Naive B cell (primary cell): ENCODE measurements at places on chromosomes 16 and 17.

- no peak for DNase-seq
Measured at GRCh38 chr16:84232969-84233368, 6.8 kb downstream of the KCNG4 start.

DNA sequence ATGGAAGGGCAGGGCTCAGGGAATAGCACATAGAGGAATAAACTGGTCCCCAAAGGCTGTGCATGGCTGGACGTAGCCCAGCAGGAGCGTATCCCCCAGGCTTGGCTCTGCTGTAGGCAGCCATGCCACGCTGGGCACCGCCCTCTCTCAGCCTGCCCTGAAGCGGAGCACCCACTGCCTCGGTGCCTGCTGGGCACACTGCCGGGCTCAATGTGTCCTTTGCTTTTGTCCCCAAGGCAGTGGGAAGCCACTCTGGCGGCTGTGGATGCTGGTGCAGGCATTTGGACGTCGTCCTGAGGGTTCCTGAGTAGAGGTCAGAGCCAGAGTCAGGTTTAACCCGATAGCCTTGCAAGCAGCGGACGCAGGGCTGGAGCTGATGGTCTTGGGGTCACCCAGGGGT is 141.0 kb downstream of the ENGASE start:
- DNase-seq: no peak

DNA sequence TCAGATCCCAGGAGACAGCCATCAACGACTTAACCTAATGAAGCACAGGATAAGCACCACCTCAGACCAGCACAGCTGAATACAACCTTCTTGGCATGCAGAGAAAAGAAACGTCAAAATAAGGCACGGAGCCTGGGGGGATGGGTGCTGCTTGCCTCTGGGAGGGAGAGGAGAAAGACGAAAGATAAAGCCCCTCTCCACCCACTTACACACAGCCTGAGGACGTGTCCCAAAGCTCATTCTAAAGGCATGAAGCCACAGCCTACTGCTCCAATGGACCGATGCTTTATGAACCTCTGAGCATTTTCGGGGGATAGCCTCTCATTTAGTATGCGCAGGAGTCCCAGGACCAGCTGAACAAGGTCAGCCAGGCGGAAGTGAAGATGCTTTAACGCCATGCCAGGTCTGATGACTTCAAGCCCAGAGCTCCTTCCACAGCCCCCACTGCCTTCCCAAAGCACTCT is 31.1 kb downstream of the ST3GAL2 start:
- no peak for DNase-seq

DNA sequence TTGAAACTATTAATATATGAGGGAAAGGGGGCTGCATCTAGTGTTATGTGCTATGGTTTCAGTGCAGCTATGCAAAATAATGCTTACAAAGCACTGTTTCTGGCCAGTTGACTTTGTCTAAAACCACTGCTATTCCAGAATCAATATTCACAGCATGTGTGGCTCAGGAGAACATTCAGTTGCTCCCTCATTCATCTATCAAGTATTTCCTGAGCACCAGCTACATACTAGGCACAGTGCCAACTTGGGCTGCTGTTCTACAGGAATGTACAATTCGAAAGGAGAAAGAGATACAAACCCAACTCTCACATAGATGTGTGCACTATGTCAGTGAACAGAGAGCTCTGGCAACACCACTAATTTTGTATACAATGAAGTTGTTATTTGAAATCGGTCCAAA is 183.0 kb downstream of the PHKB start:
- DNase-seq: no peak

- DNase-seq: no peak
Measured at GRCh38 chr17:18963126-18964017, 11.4 kb downstream of the SLC5A10 start.

DNA sequence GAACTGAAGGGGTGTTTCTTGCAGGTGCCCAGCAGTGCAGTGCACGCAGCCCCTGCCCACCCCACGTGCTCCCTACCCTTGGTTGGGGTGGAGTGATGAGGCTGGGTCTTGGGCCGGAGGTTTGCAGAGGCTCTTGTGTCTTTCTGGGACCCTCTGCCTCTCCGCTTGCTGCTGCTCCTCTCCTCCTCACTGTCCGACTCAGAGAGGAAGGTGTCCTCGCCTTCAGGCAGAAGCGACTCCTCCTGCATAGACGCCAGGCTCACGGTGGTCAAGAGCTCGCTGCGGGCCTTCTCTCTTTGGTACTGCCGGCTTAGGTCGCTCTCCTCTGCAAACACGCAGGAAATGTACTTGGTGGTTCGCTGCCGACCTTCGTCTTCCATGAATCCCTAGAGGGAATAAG is 42.9 kb downstream of the GTF3C1 start:
- DNase-seq: no peak

- no peak for DNase-seq
Measured at GRCh38 chr16:13997526-13997925, 73.6 kb upstream of the MRTFB start.

DNA sequence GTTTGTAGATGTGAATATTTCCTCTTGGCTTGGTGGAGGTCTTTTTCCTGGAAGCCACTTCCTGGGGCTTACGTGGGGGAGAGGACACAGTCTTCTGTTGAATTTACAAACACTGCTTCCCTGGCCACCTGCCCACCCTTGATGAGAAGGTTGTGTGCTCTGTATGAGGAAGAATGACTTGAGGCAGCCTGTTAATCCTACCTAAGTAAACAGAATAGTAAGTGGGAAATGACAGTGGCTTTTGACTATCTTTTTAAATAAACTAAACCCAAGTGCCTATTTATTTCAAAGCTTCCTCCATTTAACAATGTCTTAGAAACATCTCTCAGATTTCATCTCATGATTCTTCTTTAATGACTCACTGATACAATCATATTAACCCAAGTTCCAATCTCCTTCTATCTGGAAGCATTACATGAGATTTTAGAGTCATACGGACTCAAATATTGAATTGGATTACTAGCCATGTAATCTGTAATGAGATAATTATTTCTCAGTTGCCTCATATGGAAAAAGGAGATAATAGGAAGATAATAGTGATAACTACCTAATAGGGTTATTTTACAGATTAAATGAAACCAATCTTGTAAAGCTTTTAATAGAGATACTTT is 96.6 kb upstream of the SMIM36 start:
- DNase-seq: no peak

GRCh38 chr17:29131814-29132682 is 48.1 kb downstream of the MYO18A start:
- DNase-seq: no peak

GRCh38 chr16:23635958-23636357 is 5.2 kb downstream of the PALB2 start:
- DNase-seq: no peak

- no peak for DNase-seq
Measured at GRCh38 chr17:73536700-73537605, 107.3 kb downstream of the SDK2 start.

- peak; percentile 76 for DNase-seq
Measured at GRCh38 chr17:57987581-57988300, at the start of gene VEZF1. Gene VEZF1 (minus strand): TSS chr17:57988254. CDS start chr17:57988111, 143 bp downstream.

DNA sequence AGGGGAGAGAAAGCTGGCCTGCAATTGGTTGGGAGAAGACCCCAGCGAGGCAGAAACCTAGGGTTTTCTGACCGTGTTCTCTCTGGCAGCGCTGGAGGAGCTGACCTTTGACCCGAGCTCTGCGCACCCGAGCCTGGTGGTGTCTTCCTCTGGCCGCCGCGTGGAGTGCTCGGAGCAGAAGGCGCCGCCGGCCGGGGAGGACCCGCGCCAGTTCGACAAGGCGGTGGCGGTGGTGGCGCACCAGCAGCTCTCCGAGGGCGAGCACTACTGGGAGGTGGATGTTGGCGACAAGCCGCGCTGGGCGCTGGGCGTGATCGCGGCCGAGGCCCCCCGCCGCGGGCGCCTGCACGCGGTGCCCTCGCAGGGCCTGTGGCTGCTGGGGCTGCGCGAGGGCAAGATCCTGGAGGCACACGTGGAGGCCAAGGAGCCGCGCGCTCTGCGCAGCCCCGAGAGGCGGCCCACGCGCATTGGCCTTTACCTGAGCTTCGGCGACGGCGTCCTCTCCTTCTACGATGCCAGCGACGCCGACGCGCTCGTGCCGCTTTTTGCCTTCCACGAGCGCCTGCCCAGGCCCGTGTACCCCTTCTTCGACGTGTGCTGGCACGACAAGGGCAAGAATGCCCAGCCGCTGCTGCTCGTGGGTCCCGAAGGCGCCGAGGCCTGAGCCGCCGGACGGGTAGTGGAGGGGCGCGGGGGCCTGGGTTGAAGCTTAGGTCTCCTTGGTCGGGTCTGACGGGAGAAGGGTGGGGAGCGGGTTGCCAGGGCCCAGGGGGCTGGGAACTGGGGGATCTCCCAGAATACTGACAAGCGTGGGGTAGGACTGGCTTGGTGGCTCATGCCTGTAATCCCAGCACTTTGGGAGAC is 7.4 kb upstream of the PYDC1 start:
- DNase-seq: no peak
